Activated CD8-positive, alpha-beta T cell treated with anti-CD3 and anti-CD28 coated beads, Interleukin-2, amount 10 ng/mL, durations not matched to agents 7 days and 5 days (primary cell): ENCODE measurements at places on chromosomes 7 and 10. TPM values are rescaled to one million over a fixed set of nuclear protein-coding genes. Genes with fewer than 3 reads are reported as not detected.

- no peak for DNase-seq
Measured at GRCh38 chr10:132446195-132446581, 49.2 kb downstream of the PWWP2B start.

DNA sequence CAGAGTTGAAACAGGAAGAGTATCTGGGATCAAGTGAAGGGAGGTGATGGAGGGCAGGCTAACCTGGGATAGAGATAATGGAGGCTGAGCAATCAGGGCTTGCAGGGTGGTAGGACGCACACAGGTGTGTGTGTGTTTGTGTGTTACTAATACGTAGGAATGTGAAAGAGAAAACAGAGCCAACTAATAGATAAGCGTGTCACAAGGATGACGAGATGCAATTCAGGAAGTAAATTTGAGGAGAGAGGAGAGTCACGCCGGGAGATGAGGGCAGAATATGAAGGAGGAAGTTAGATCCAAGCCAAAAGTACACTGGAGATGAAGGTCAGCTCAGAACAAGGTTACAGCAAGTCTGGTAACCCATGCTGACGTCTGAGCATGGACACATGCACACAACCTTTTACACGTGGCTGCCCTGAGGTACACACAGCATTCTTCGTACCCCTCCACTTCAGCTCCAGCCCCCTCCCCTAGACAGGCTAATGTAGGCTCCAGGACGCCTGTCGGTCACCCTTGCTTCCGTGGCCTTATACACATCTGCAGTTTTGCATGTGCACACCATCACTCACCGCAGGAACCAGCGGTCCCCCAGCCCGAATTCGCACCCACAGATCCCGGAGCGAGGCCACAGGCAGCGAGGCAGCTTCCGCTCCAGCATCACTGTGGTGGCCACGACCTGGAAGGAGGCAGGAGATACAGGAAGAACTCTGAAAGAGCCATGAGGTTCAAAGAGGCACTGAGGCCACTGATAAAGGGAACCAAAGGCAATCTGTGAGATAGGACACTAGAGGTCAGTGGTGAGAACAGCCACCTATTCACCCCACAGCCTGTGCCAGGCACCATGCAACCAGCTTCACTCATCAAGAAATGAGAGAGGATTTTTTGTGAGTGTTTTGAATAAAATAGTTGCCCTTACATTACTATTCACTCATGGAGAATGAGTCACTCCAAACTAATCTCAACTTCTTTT lies 23.7 kb upstream of the TRPV6 start:
- DNase-seq, result no peak

- DNase-seq, result no peak
Measured at GRCh38 chr7:22120391-22121053, 174.8 kb upstream of the CDCA7L start.

DNA sequence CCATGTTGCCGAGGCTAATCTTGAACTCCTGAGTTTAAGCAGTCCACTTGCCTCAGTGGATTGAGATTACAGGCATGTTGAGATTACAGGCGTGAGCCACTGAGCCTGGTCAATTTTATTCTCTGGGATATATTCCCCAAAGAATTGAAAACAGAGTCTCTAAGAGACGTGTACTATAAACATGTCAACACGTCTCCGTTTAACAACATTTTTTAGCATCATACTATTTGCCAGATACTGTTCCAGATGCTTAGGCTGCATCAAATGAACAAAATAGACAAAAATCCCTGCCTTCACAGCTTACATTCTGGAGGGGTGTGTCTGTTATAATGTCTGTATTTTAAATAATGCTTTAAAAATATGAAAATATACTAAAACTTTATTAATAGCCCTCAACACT lies 54.1 kb upstream of the PRKG1 start:
- DNase-seq, result no peak

- DNase-seq, result no peak
Measured at GRCh38 chr10:102283488-102283887, 38.2 kb downstream of the GBF1 start.

GRCh38 chr7:74412603-74413002 lies 41.1 kb upstream of the GTF2IRD1 start:
- no peak for DNase-seq

GRCh38 chr10:105494944-105495343 lies 853.9 kb downstream of the SORCS3 start:
- DNase-seq, result no peak

- DNase-seq, result no peak
Measured at GRCh38 chr10:92091965-92092364, 168.4 kb downstream of the BTAF1 start.

CLCN1 gene
- not detected for total RNA-seq

PODXL gene
- 1.5 TPM for total RNA-seq

NUTM2D gene
- 1.6 TPM for total RNA-seq

COL1A2 gene
- total RNA-seq, result 0.21 TPM

TMEM72 gene
- not detected for total RNA-seq
